ENCODE measurements at places on chromosomes 3 and 15.

DNA sequence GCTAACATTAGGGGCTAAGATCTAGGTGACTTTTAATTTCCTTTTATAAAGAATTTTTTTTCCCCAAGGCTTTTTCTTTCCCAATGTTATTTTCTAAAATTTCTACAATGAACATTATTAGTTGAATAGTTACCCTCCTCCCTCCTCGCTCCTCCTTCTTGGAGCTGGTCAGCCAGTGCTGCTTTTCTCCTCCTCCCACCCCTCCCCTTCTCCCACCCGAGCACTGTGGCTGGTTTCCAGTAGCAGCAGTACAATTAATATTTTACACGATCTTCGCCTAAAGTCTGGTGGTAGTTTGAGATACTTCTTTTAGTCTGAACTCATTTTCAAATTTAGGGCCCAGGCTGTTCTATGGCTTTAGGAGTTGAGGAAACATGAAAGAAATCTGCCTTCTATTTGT lies 41.6 kb downstream of the EEFSEC start:
- H3K36me3 ChIP-seq: no peaks in the 10 kb centered on the region
- no peaks in the 10 kb centered on the region for H3K27me3 ChIP-seq
- H3K27ac ChIP-seq: no peak overlapping the region
- H3K4me1 ChIP-seq: peaks cover 4% of the 10 kb centered on the region
- DNase-seq: no peak

DNA sequence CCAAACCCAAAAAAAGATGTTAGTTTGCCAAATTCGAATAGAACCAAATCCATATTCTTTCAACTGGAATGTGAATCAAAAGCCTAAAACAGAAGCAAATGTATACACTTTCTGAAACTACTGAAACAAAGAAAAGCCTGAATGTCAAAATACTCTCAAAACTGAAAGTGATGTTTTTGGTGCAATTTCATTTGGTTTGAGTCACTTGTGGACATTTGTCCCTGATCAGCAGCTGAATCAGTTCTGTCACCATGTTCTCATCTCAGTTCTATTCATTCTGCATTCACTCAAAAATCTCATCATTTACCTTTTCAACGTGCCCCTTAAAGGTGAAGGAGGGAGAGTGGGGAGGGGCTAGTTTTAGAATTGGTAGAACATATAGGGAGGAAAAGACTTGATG lies 266.8 kb downstream of the ABHD5 start:
- no peak for DNase-seq
- no peak overlapping the region for H3K27ac ChIP-seq
- H3K4me1 ChIP-seq: peaks cover 2% of the 10 kb centered on the region
- H3K36me3 ChIP-seq: no peaks in the 10 kb centered on the region

DNA sequence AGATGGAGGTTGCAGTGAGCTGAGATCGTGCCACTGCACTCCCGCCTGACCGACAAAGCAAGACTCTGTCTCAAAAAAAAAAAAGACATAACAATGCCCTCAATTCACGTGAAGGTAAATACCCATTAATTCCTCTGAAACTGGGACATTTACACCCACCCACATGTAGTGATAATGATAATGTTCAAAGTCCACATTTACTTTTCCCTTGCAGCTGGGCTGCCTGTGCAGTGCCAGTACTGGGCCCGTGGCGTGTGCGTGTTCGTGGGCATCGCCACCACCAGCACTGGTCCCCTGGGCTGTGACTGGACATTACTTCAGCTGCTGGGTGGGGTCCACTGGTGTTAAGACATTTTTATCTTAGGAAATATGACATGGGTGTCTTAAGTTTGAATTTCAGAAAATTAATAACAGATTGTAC lies 123.6 kb downstream of the SLC25A26 start:
- peaks cover 12% of the 10 kb centered on the region for H3K4me1 ChIP-seq
- H3K27ac ChIP-seq: peak overlapping the region; percentile 43
- H3K4me3 ChIP-seq: no peak overlapping the region
- no peaks in the 10 kb centered on the region for H3K27me3 ChIP-seq
- no peak for DNase-seq
- peaks cover 7% of the 10 kb centered on the region for H3K36me3 ChIP-seq

DNA sequence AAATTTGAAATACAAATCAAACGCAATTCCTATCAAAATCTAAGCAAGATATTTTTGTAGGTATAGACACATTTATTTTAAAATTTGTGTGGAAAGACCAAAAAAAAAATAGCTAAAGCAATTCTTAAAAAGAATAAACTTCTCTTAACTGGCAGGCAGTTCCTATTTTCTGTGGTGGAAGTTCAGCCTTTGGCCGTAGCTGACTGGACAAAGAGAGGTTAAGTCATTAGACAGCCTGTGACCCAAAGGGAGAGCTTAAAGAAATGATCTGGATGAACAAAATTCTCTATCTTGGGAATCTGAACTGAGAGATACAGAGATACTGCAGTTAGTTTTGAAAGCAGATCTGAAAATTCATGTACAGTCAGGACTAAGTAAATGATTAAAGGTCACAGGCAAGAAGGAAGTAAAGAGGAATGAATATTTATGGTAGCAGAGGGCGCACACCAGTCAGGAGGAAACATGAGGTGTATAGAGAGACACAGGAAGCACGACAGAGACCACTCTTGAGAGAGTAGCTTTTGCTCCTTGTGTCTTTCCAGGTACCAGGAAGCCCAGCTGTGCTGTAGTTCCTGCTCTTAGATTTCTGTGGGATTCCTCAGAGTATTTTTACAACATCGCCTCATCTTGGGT lies 57.5 kb downstream of the TPRG1 start:
- no peaks in the 10 kb centered on the region for H3K36me3 ChIP-seq
- peaks cover 8% of the 10 kb centered on the region for H3K27me3 ChIP-seq
- DNase-seq: no peak
- H3K4me1 ChIP-seq: peaks cover 7% of the 10 kb centered on the region
- H3K4me3 ChIP-seq: no peak overlapping the region
- no peak overlapping the region for H3K27ac ChIP-seq

DNA sequence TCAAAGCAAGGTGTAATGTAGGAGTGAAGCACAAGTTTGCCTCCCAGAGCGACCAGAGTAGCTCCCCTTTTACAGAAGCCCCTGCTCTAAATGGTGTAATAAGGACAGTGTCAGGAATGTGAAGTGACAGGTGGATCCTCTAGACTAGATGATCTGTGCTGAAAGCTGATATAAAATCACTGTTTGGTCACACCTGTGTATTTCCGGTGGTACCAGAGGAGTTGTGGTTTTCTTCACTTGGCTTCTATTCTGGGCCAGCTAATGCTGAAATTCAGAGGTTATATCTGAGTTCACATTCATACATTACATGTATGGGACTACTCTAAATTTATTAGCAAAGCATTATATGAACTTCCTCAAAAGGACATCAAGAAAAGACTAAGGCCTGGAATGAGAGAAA lies 117.4 kb downstream of the IL1RAP start:
- H3K4me3 ChIP-seq: no peak overlapping the region
- H3K36me3 ChIP-seq: peaks cover 3% of the 10 kb centered on the region
- H3K27ac ChIP-seq: no peak overlapping the region
- H3K4me1 ChIP-seq: peaks cover 6% of the 10 kb centered on the region

DNA sequence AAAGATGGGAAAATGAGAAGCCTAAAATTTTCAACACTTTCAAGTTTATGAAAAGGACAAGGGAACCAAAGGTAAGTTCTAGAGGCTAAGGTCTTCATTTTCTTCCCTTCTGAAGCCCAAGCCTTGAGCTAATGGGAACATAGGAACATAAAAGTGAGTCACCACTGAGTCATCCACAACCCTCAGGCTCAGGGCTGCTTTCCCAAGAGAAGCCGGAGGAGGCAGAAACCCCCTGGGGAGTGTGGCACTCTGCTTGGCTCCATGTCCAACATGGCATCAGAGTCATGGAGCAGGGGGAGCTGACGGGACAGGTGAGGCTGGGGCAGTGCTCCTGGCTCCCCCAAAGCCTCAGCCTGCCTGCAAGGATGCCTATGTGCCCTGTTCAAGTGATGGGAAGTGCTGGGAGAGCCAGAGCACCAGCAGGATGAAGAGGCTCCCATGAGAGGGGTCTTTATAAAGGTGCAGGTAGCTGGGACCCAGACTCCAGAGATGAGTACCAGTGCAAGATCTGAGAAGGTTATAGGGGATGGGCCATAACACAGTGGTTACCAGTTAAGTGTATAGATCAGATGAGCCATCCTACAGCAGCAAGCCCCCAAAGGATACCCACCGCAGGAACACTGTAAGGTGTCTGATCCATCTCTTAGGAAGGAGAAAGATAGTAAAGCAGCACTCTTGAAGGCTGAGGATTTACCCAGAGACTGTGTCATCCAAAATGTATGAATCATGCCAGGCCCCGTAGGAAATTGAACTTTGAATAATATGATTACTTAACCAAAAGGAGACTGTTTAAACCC lies 31.8 kb upstream of the RYR3 start:
- H3K4me3 ChIP-seq: no peak overlapping the region
- H3K4me1 ChIP-seq: no peaks in the 10 kb centered on the region
- no peaks in the 10 kb centered on the region for H3K36me3 ChIP-seq
- H3K27ac ChIP-seq: no peak overlapping the region
- H3K27me3 ChIP-seq: peaks cover 47% of the 10 kb centered on the region

- no peaks in the 10 kb centered on the region for H3K36me3 ChIP-seq
- no peaks in the 10 kb centered on the region for H3K27me3 ChIP-seq
- H3K4me3 ChIP-seq: no peak overlapping the region
- DNase-seq: no peak
Measured at GRCh38 chr3:101637451-101637850, 39.5 kb downstream of the ZBTB11 start.

- DNase-seq: no peak
- no peak overlapping the region for H3K27ac ChIP-seq
- H3K36me3 ChIP-seq: peaks cover 4% of the 10 kb centered on the region
- no peaks in the 10 kb centered on the region for H3K4me1 ChIP-seq
Measured at GRCh38 chr15:47890397-47891150, 173.3 kb downstream of the SEMA6D start.

DNA sequence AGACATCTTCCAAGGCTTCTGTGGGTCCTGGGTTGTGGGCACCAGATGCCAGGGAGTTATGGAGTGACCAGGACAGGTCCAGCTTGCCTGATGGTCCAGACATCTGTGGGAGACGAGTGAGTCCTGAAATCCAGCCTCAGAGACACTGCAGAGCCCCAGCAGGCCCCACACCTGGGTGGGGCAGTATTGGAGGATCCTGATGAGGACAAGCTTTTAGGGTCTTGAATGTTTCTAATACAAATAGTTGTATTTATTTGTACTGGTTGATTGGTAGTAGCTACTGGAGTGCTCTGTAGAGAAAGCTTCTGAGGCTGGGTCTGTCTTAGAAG lies 67.5 kb upstream of the PRR23C start:
- H3K4me3 ChIP-seq: no peak overlapping the region
- peaks cover 12% of the 10 kb centered on the region for H3K4me1 ChIP-seq
- H3K27ac ChIP-seq: no peak overlapping the region

DNA sequence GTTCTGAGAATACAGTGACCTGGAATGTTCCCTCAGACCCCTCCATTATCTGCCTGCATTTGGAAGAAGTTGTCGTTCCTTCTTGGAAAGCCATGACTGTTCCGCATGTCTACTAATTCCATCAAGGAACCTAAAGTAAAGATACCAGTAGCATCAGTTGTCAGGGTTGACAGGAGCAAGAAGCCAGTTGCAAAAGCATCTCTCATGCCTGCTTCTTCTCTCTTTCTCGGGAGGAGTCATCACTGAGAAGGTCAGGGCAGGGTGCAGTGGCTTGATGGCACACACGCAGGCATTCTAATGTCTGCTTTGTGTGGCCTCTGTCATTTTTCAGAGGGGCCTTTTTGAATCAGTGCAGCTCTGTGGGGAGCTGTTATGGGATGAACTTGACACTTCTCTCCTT lies 276.6 kb upstream of the TPM1 start:
- H3K36me3 ChIP-seq: peaks cover 5% of the 10 kb centered on the region
- no peak for DNase-seq
- no peak overlapping the region for H3K4me3 ChIP-seq
- peaks cover 21% of the 10 kb centered on the region for H3K27me3 ChIP-seq
- no peak overlapping the region for H3K27ac ChIP-seq
- H3K4me1 ChIP-seq: peaks cover 4% of the 10 kb centered on the region

Measured in T-helper 17 cell (primary cell).